ENCODE measurements at places on chromosomes 5 and 9.

DNA sequence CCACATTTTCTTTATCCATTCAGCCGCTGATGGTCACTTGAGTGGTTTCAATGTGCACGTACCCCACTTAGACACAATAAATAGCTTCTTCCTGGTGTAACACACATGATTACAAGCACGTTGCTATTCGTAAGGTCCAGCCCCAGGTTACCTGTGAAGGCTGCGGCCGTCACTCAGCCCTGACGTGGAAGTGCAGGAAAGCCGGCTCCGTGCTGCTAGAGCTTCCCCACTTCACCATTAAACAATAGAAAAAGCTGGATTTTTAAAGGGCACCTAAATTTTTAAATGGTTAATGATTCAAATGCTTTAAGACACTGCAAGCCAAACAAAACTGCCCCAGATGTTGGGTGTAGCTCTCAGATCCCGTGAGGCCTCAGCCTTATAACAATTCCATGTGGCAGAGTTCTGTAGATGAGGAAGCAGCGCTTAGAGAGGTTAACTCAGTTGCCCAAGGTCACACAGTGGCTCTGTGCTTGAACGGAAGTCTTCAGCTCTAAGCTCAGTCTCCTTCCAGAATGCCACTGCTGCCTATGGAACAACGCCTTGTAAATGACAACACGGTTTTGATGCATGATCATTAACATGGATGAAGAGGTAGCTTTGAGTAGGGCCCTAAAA is 125.7 kb downstream of the COL23A1 start:
- DNase-seq: no peak

GRCh38 chr9:13443346-13444244 is 164.1 kb upstream of the MPDZ start:
- no peak for DNase-seq

DNA sequence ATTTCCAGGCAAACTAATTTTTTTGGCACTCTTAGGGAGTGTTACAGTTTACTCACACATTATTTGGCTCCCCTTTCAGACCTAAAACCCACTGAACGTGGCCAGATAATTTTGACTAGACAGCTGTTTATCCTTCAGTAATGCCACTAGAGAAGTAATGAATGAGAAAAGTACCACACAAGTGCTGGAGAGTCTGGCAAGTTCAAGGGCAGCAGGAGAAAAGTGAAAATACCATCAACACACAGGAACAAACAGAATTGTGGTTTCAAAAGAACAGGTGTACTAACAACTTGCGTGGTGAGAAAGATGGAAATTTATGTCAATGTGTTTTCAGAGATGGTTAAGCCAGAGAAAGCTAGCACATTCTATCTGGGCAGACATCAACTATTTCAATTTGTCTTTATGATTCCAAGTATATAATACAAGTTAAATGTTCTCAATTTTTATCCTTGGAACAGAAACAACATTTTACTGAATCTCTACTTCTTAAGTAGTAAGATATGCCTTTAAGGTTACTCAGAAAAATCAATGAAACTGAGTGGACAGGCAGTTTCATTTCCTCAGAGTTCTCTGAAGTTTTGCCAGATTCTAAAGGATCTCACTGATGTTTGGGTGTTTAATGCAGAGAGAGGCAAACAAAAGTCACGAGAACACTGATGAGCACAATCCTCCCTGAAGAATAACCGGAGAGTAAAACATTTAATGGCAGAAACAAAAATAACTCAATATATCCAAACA is 91.0 kb downstream of the ARSB start:
- no peak for DNase-seq

DNA sequence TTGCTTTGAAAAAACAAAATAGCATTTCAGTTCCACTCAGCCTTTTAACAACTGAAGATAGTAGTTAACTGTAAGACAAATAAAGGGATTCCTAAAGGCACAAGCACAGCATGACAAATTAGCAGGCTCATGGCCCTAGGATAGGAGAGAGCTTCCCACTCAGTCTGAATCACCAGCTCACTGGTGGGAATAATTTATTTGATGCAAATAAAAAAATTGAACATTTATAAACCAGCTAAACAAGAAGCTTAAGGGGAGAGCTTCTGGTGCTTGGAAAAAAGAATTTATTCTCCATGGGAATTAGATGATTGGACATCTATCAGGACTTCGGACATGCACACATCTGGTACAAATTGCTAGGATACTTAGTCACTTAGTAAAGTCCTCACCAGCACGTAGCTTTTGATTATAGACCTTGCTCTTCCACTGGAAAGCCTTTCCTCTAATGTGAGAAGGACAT is 294.1 kb upstream of the TNC start:
- no peak for DNase-seq

GRCh38 chr5:41815663-41816229 is 54.5 kb downstream of the OXCT1 start:
- no peak for DNase-seq
